Suprapubic skin (tissue), 4 donors: ENCODE measurements at places on chromosomes 11 and 22. TPM values are rescaled to one million over a fixed set of nuclear protein-coding genes. Genes with fewer than 3 reads are reported as not detected.

DNA sequence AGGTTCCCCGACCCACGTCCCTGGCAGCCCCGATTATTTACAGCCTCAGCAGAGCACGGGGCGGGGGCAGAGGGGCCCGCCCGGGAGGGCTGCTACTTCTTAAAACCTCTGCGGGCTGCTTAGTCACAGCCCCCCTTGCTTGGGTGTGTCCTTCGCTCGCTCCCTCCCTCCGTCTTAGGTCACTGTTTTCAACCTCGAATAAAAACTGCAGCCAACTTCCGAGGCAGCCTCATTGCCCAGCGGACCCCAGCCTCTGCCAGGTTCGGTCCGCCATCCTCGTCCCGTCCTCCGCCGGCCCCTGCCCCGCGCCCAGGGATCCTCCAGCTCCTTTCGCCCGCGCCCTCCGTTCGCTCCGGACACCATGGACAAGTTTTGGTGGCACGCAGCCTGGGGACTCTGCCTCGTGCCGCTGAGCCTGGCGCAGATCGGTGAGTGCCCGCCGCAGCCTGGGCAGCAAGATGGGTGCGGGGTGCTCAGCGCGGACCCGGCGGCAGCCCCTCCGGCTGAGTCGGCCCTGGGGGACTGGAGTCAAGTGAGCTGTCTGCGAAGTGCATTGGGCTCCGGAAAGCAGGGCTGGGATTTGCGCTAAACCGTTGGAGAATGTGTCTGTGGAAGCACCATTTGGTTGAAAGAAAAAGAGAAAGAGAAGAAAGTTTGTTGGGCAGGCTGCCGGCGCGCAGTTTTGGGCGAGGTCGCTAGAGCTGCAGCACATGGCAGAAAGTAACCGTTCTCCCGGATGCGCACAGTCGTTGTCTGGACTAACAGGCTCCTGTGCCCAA lies at the start of gene CD44:
CD44 (plus strand) TSS at position 229 of the 779 bp plus-strand sequence; CDS start at position 362, 133 bp downstream.
- peak within 1 kb of the TSS; percentile 93 for H3K4me3 ChIP-seq
- peak; percentile 92 for DNase-seq
- H3K36me3 ChIP-seq = no peaks in the 10 kb centered on the region
- no peaks in the 10 kb centered on the region for H3K27me3 ChIP-seq
- H3K4me1 ChIP-seq = peaks cover 65% of the 10 kb centered on the region

GRCh38 chr11:15146271-15147003 lies 31.7 kb downstream of the INSC start:
- no peak for DNase-seq
- H3K27ac ChIP-seq = no peak overlapping the region
- no peaks in the 10 kb centered on the region for H3K36me3 ChIP-seq
- no peak overlapping the region for H3K4me3 ChIP-seq
- H3K27me3 ChIP-seq = no peaks in the 10 kb centered on the region

GRCh38 chr11:28420099-28420498 lies 311.9 kb downstream of the METTL15 start:
- no peak overlapping the region for H3K27ac ChIP-seq
- H3K27me3 ChIP-seq = no peaks in the 10 kb centered on the region
- DNase-seq = no peak
- no peaks in the 10 kb centered on the region for H3K4me1 ChIP-seq
- no peak overlapping the region for H3K4me3 ChIP-seq

Gene PACSIN3
- total RNA-seq = 58.7 TPM

GRCh38 chr11:367956-368413 lies 1.3 kb upstream of the B4GALNT4 start:
- no peak for DNase-seq
- H3K4me1 ChIP-seq = peaks cover 29% of the 10 kb centered on the region
- no peak overlapping the region for H3K4me3 ChIP-seq
- no peak overlapping the region for H3K27ac ChIP-seq

DNA sequence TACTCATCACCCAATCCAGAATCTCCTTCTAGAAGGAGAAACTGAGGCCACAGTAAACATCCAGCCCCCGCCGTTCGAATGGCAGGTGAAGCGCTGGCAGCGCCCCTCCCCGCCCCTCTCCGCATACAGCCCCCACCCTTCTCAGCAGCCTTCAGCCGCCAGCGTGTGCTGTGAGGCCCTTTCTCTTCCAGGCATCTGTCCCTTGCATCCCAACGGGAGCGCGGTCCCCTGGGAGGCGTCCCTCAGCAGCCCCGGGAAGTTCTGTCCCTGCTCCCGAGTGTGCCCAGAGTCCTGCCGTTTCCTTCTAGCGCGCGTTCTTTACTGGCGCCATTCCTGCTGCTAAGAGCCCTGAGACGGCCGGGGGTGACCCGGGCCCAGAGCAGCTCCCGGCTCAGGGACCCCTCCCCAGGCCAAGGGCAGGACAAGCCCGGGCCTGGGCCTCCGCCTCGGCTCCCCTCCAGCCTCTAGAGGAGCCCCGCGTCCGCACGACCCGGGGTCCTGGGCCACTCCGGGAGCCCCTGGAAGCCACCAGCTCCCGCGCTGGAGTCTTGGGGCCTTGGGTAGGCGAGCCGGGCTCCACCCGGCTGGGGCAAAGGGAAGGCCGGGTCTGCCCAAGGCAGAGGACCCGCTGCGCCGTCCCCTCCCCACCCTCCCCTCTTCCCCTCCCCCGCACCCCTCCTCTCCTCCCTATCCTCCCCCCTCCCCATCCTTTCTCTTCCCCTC lies 450.4 kb downstream of the OPCML start:
- DNase-seq = no peak
- H3K36me3 ChIP-seq = no peaks in the 10 kb centered on the region
- peaks cover 17% of the 10 kb centered on the region for H3K4me1 ChIP-seq

DNA sequence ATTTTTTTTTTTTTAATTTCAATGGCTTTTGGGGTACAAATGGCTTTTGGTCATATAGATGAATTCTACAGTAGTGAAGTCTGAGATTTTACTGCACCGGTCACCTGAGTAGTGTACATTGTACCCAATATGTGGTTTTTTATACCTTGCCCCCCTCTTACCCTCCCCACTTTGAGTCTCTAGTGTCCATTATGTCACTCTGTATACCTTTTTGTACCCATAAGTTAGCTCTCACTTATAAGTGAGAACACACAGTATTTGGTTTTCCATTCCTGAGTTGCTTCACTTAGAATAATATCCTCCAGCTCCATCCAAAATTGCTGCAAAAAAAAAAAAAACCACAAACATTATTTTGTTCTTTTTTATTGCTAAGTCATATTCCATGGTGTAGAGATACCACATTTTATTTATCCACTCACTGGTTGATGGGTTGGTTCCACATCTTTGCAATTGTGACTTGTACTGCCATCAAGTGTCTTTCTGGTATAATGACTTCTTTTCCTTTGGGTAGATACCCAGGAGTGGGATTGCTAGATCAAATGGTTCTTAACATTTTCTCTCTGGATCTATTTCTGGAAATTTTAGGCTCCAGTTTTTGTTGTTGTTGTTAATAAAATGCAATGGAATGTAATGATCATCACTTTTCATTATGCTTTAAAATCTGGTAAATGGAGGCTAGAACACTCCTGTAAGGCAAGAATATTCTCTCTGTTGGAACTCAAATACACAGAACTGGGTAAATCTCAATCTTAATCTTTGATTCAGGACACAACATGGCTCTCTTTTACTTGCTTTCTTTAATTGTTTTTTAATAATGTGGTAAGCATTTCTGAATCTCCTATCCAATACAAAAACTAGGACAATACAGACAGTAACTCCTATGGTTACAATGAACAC lies 10.3 kb downstream of the NEAT1 start:
- H3K4me3 ChIP-seq = peak overlapping the region; percentile 91
- H3K4me1 ChIP-seq = peaks cover 98% of the 10 kb centered on the region
- DNase-seq = no peak
- no peak overlapping the region for H3K27ac ChIP-seq
- H3K36me3 ChIP-seq = peaks cover 38% of the 10 kb centered on the region

DNA sequence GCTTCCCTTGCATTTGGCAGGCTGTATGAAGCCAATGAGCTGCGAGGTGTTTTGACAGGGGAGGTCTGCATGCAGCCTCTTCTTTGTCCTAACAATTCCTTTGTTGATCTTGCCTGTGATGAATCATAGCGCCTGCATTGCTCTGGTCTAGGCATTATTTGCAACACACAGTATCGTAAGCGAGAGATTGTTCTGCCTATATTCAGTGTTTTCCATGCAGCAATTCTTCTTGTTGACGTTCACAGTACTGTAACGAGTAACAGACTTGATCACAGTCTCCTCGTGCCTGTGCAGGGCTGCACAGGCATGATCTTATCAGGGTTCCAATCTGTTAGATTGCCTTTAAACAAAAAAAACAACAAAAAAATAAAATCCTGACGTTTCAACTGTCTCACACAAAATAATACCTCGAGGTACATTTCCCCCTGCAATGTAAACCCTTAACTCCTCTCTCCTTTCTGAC lies 13.9 kb upstream of the ADSL start:
- H3K27ac ChIP-seq = no peak overlapping the region
- no peak for DNase-seq
- H3K27me3 ChIP-seq = no peaks in the 10 kb centered on the region
- H3K4me3 ChIP-seq = no peak overlapping the region
- peaks cover 23% of the 10 kb centered on the region for H3K36me3 ChIP-seq

GRCh38 chr22:40001800-40002577 lies 7.2 kb downstream of the FAM83F start:
- peaks cover 99% of the 10 kb centered on the region for H3K4me1 ChIP-seq
- H3K27ac ChIP-seq = peak overlapping the region; percentile 45
- peaks cover 3% of the 10 kb centered on the region for H3K27me3 ChIP-seq
- no peak for DNase-seq
- H3K4me3 ChIP-seq = no peak overlapping the region

Gene UBE4A
- total RNA-seq = 81.8 TPM

Gene C22orf31
- not detected for total RNA-seq
